ENCODE measurements at places on chromosomes 3 and 15. TPM values are rescaled to one million over a fixed set of nuclear protein-coding genes. Genes with fewer than 3 reads are reported as not detected.
A peak's percentile ranks its signal among the peaks of the same experiment; 100 is the strongest.

Gene MESP2
- 0.14 TPM for polyA plus RNA-seq

Gene SLC22A14
- polyA plus RNA-seq, result 0.22 TPM

Gene GTPBP8
- 15.2 TPM for polyA plus RNA-seq

Gene CCK
- polyA plus RNA-seq, result 13.6 TPM

Gene MAGEL2
- polyA plus RNA-seq, result 17.6 TPM

Gene RTP4
- 0.11 TPM for polyA plus RNA-seq

Gene PIK3CB
- polyA plus RNA-seq, result 11.4 TPM

Gene EEFSEC
- polyA plus RNA-seq, result 12.0 TPM

Gene CELF6
- 2.0 TPM for polyA plus RNA-seq

Gene CCDC13
- 0.96 TPM for polyA plus RNA-seq

Gene TXNRD3
- 9.5 TPM for polyA plus RNA-seq

Gene ZBTB20
- 2.7 TPM for polyA plus RNA-seq

Gene WDR72
- 0.80 TPM for polyA plus RNA-seq

Gene HYAL1
- 1.8 TPM for polyA plus RNA-seq

DNA sequence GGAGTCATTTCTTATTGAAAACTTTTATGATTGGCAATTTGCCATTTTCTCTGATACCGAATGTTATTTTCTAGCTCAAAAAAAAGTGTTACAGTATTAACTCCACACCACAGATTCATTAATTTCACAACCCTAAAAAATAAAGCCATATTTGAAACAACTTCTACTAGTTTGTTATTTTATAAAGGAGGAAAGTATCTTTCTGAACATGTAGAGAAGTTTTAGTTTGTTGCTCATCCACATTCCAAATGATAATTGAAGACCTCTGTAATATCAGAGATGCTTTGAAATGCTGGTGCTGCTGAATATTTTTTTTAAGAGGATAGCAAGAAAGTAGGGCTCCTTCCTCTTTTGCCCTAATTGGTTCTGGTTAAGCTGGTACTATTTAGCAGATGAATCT is 1.9 kb downstream of the VGLL3 start:
- DNase-seq, result no peak

DNA sequence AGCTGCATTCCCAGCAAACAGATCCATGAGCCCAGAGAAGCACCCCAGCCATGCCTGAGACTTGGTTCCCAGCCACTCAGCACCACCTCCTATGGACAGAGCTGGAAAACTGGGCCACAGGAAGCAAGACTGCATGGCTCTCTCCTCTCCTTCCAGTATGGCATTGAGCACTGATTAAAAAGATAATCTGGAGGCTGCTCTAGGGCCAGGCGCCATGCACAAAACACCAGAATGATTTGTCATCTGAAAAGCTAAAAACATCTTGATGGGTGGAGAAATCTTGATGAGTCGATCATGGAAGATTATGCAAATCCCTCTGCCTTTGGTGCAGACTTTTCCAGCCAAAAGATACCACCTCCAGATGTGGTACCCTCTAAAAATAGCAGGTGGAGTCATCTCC is 62.7 kb upstream of the MRPS22 start:
- DNase-seq, result no peak

DNA sequence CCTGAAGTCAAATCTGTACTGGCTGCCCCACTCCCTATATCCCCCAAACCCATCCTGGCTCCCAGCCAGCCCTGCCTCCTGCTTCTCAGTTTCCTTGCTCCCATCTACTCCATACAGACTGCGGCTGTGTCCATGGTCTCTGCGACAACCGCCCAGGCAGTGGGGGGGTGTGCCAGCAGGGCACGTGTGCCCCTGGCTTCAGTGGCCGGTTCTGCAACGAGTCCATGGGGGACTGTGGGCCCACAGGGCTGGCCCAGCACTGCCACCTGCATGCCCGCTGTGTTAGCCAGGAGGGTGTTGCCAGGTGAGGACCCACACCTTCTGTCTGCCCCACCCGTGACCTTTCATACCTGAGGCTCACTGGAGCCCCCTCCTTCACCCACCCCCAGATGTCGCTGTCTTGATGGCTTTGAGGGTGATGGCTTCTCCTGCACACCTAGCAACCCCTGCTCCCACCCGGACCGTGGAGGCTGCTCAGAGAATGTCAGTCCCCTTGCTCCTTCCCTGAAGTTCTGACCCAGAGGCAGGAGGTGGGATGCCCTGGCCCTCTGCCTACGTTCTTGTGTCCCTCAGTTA is 14.7 kb downstream of the STAB1 start:
- no peak for DNase-seq

- DNase-seq, result no peak
Measured at GRCh38 chr3:75506603-75507002, 157.5 kb upstream of the FRG2C start.

DNA sequence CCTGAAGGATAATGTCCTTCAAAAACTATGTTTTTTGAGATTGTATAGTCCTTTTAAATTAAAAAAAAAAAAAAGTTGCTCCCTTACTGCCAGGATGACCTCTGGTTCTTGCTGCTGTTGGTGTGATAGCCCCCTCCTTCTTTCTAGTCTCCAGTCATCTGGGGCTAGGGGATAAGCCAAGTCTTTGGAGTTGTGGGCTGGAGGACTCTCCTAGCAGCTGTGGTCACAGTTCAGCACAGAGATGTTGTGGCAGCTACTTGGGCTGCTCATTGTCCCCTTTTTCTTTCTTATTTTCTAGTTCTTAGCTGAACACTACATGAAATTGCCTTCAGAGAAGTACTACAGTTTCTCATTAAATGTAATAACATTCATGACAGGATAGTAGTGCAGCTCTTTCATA is 39.2 kb upstream of the APH1B start:
- no peak for DNase-seq

GRCh38 chr15:31365032-31365654 is 38.5 kb downstream of the KLF13 start:
- DNase-seq, result no peak

DNA sequence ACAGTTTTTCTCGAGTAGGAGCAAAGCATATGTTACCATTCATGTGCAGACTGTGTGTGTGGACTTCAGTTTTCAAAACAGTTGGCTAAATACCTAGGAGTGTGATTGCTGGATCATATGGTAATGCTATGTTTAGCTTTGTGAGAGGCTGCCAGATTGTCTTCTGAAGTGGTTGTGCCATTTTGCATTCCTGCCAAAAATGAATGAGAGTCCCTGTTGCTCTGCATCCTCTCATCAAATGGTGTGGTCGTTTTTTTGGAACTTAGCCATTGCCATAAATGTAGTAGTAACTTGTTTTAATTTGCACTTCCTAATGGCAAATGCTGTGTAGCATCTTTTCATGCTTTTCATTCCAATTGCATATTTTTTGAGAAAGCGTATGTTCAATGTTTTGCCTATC is 77.2 kb upstream of the NDN start:
- DNase-seq, result no peak

- DNase-seq, result peak; percentile 18
Measured at GRCh38 chr3:23455084-23455483, 252.0 kb downstream of the UBE2E2 start.

GRCh38 chr3:161409069-161409468 is 37.8 kb upstream of the SPTSSB start:
- peak; percentile 41 for DNase-seq

DNA sequence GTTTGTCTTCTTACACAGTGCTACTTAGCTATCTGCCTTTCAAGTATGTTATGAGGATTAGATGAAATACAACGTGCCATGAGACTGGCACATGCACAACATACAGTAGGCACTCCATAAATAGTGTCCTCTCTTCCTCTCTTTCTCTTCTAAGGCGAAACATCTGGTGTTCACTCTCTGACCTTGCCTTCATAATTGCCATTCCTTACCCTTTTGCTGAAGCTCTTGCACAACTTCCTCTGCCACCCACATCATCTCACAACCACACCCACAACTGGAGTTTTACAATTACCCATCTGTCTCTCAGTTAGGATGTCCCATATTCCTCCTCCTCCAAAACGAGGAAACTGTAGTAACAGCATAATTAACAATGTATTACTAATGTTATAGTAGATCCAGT is 26.4 kb upstream of the ACP3 start:
- no peak for DNase-seq

GRCh38 chr3:46701181-46701939 is at the start of gene TMIE:
TSS of gene TMIE (plus strand) at chr3:46701392. CDS start at chr3:46701488, 96 bp downstream.
- DNase-seq, result no peak

GRCh38 chr15:78076231-78077052 is 1.1 kb downstream of the TBC1D2B start:
- DNase-seq, result no peak
